AG04450 (cell line): ENCODE measurements at places on chromosomes 11 and 22.

- no peak for DNase-seq
These were observed 8.2 kb downstream of the GTPBP1 start for GRCh38 chr22:38713921-38714320.

GRCh38 chr22:39239561-39240423, 5.0 kb downstream of the PDGFB start:
- DNase-seq = no peak

DNA sequence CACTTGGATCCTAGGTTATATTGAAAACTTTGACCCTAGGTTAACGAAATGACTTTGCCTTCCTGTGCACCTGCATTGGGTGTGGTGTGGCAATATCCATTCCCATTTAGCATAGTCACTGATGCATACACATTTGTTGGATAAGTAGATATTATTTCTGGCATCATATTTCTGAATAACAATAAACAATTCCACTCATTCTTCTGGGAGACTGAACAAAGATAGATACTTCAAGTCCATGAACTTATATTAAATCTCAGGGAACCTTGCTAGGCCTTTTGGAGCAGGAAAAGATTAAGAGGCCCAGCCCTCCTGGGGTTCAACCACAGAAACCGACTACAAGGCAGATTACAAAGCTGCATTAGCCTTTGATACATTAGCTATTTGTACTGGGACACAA, 118.9 kb downstream of the MSANTD4 start:
- DNase-seq = no peak

DNA sequence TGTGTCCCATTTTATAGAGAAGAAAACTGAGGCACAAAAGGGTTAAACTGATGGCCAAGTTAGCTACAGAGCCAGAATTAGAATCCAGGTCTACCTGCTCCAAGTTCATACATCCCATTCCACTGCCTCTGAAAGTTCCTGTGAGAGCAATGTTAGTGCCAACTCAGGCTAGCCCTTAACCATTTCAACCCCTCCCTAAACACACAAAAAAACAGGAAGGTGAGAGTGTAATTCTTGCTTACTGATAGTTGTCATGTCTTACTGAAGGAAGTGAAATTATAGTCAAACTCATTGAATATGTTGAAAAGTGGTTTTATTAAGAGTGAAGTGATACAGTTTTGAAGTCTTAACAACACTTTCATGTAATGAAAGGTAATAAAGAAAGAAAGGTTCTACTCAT, 2.9 kb upstream of the E2F8 start:
- DNase-seq = no peak

- DNase-seq = no peak
These were observed 72.7 kb downstream of the BRD1 start for GRCh38 chr22:49754696-49755630.

- no peak for DNase-seq
These were observed 179.2 kb upstream of the MTMR2 start for GRCh38 chr11:96103102-96103501.

GRCh38 chr11:270451-271318, 7.5 kb upstream of the NLRP6 start:
- no peak for DNase-seq

GRCh38 chr11:41533761-41534160, 74.3 kb upstream of the LRRC4C start:
- no peak for DNase-seq

DNA sequence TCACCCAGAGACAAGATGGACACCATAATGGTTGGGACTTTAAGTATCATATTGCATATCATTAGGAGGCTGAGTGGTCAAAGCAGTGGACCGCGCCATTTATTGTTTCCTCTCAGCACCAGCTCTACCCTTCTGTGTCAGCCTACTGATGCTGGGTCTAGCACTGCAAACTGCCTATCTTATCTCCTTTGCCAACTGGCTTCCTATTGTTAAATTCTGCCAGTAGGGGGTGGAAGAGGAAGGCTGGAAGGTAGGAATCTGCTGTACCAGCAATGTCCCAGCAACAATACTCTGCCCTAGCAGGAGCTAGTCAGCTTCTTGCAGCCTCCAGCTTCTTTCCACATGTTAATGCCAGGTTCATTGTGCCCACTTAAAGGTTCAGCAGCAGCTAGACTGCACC, 367.1 kb upstream of the PDGFD start:
- no peak for DNase-seq

DNA sequence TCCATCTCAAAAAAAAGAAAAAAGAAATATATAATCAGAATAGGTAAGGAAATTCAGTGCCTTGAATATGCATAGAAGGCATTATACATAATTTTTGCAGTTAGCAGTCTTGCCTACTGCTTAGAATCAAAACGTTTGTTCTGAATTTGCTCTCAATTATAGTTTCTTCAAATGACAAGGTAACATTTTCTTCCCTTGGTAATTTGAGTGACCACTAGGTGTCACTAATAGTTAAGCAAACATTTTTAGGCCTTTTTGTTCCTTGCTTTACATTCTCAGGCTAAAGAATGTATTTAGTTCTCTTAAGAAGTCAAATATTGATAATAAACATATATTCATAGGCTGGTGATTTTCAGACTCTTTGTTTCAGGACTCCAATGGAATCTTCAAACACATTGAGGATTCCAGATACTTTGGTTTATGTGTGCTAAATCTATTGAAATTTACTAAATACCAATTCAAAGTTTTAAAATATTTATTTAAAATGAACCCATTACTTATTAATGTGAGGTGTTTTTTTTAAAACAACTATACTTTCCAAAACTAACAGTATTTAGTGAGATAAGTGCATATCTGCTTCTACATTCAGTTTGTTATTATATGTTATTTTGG, 55.0 kb upstream of the DEPDC7 start:
- peak; percentile 27 for DNase-seq

- DNase-seq = peak; percentile 51
These were observed 56.5 kb upstream of the BLID start for GRCh38 chr11:122172352-122173073.

GRCh38 chr11:11968511-11969280, 39.7 kb downstream of the DKK3 start:
- DNase-seq = no peak

GRCh38 chr11:1411301-1411700, 21.6 kb downstream of the BRSK2 start:
- no peak for DNase-seq

DNA sequence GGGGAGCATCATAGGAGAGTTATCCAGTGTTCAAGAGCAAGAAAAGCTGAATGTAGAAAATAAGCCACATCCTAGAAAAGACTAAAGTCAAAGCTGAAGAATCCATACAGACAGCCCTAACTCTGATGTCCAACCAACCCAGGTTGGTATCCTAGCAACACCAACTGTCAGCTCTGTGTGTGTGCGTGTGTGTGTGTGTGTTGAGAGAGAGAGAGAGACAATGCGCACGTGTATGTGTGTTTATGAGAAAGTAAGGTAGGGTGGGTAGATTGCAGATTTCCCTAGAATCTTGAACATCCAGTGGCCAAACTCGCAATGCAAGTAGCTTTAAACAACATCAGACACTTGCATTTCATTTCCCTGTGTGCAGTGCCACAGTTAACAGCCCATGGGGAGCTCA, 274.9 kb downstream of the FAM181B start:
- no peak for DNase-seq

- peak; percentile 29 for DNase-seq
These were observed 36.1 kb downstream of the CCDC90B start for GRCh38 chr11:83249972-83250593.

- no peak for DNase-seq
These were observed 1.7 kb downstream of the UBXN1 start for GRCh38 chr11:62677156-62677555.

GRCh38 chr11:14858404-14858803, 33.6 kb downstream of the CYP2R1 start:
- no peak for DNase-seq

- DNase-seq = no peak
These were observed 124.8 kb downstream of the ATG16L2 start for GRCh38 chr11:72939031-72939430.

GRCh38 chr11:23684701-23685100, 812.2 kb upstream of the LUZP2 start:
- DNase-seq = no peak
